ENCODE measurements at places on chromosomes 12 and 14. TPM values are rescaled to one million over a fixed set of nuclear protein-coding genes. Genes with fewer than 3 reads are reported as not detected.

Gene OR6C75
- not detected for total RNA-seq

Gene FGF6
- total RNA-seq, result not detected

Gene NABP2
- 59.0 TPM for total RNA-seq

Gene KRT72
- 2.3 TPM for total RNA-seq

Gene RERGL
- total RNA-seq, result not detected

Gene DDX55
- total RNA-seq, result 44.8 TPM

Gene NGB
- total RNA-seq, result not detected

Gene TROAP
- 68.8 TPM for total RNA-seq

Gene GPRC5D
- not detected for total RNA-seq

Gene EIF4B
- total RNA-seq, result 813 TPM

Gene FRS2
- 7.9 TPM for total RNA-seq

Gene GUCY2C
- not detected for total RNA-seq

Gene GALNT4
- total RNA-seq, result 3.4 TPM

Gene KRT76
- not detected for total RNA-seq

Gene IRAK3
- 0.32 TPM for total RNA-seq

Gene ADAM21
- 0.32 TPM for total RNA-seq

Gene PROX2
- 0.07 TPM for total RNA-seq

Gene OTX2
- not detected for total RNA-seq

Gene IFT43
- total RNA-seq, result 9.8 TPM

Gene YLPM1
- 46.5 TPM for total RNA-seq

Gene HHIPL1
- total RNA-seq, result 0.31 TPM

Gene SCFD1
- total RNA-seq, result 46.1 TPM

Gene MGP
- total RNA-seq, result not detected

Gene DYNLL1
- 93.4 TPM for total RNA-seq

Gene MRPL52
- 170 TPM for total RNA-seq

Gene OTUB2
- total RNA-seq, result 1.6 TPM

Gene IFI27
- 1.5 TPM for total RNA-seq

Gene DHRS2
- total RNA-seq, result 0.17 TPM

Gene SRGAP1
- not detected for total RNA-seq

Gene SIX6
- total RNA-seq, result not detected

Gene RPL36AL
- 266 TPM for total RNA-seq

Gene SYT1
- total RNA-seq, result not detected

Gene FAIM2
- 0.17 TPM for total RNA-seq

Gene MEG3
- not detected for total RNA-seq

Data from activated naive CD4-positive, alpha-beta T cell treated with anti-CD3 and anti-CD28 coated beads for 36 hours (primary cell).